ENCODE measurements at places on chromosomes 4 and X. TPM values are rescaled to one million over a fixed set of nuclear protein-coding genes. Genes with fewer than 3 reads are reported as not detected.
A peak's percentile ranks its signal among the peaks of the same experiment; 100 is the strongest.

Gene IGSF1
- 13.2 TPM for polyA plus RNA-seq

DNA sequence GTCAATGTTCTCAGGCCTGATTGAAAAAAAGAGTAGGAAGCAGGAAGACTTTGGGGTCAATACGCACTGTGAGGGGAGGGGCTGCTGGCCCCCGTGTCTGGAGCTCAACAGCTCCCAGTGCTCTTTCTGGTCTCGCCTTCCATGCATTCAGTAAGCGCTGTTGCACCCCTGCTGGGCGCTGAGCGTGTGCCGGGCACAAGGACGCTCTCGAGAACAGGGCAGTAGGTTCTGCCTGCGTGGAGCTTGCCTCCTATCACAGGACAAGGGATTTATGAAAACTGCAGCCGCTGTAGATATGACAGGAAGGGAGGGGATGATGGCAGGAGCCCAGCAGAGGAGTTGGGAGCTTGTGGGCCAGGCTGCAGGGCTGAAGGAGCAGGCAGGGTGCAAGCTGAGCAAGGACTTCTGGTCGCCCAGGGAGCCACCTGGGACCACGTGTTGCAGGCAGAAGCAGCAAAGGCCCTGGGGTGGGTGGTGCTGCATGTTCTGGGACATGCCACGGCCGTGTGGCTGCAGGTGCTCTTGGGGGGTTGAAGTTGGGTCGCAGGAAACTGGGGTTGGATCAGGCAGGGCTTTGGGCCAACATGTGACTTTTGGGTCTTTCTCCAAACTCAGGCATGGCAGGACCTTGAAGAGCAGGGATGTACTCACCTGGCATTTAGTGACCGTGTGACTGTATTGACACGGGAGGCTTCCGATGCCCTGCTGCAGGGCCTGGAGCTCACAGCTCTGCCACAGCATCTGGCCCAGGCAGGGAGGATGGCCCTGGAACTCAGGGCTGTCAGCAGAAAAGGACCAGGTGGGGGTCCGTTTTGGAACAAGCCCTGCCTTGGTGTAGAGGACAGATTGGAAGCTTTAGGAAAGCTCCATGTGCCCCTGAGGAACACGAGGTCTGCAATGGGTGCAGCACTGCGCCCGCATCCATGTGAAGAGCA lies 97.9 kb downstream of the CPZ start:
- no peak for DNase-seq

Gene EVC
- 33.8 TPM for polyA plus RNA-seq

- DNase-seq, result no peak
These were observed 39.7 kb downstream of the VEGFC start for GRCh38 chr4:176753049-176753448.

Gene HGFAC
- 1.5 TPM for polyA plus RNA-seq

GRCh38 chrX:40099055-40099958 lies 1.5 kb upstream of the BCOR start:
- DNase-seq, result peak; percentile 84
